ENCODE measurements at places on chromosomes 13 and 19. TPM values are rescaled to one million over a fixed set of nuclear protein-coding genes. Genes with fewer than 3 reads are reported as not detected.

GRCh38 chr13:111912991-111913760 lies 153.8 kb upstream of the SOX1 start:
- DNase-seq = no peak

- peak; percentile 23 for DNase-seq
Observed at GRCh38 chr19:4035582-4035981, 28.0 kb downstream of the PIAS4 start.

GRCh38 chr19:48993175-48994034 lies at the start of the genes GYS1 and RUVBL2:
Gene GYS1, minus strand, starts transcription at chr19:48993309. Its CDS starts 197 bp downstream, at chr19:48993112.
Gene RUVBL2, plus strand, starts transcription at chr19:48993887. Its CDS starts 25 bp downstream, at chr19:48993912.
- peak; percentile 96 for DNase-seq

GRCh38 chr19:12000152-12000981 lies 35.1 kb downstream of the ZNF433 start:
- DNase-seq = peak; percentile 62

DNA sequence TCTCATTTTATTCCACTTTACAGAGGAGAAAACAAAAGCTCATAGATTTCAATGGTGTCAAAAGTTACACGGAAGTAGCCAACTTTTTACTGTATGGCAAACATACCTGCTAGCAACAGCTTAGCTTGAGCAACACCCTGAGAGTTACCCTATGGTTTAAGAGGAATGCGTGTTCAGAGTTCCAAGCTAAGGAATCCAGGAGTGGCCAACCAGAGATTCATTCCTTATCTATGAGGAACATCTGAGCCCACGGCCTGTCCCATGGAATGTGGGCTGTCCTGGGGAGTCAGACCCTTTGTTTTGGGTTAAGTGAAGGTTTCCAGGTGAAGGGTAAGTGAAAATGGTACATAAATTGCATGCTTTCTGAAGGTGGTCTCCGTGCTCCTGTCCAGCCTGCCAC lies 67.5 kb downstream of the STARD13 start:
- DNase-seq = peak; percentile 88

DNA sequence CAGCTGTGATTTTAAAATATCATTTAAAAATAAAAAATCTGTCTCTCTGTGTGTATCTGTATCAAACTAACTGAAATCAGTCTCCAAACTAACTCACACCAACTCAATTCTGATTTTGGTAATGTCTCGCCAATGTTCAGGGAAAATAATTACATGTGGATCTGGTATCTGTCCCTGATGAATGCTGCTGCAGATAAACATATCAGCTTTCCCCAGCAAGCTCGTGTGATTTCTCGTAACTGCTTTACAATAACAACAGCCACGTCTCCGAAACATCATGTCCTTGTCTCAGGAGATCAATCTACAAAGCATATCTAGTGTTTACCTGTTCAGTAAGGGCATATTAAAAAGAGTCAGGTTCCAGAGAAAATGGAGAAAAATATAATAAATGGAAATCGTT lies 129.0 kb downstream of the IRS2 start:
- DNase-seq = no peak

DNA sequence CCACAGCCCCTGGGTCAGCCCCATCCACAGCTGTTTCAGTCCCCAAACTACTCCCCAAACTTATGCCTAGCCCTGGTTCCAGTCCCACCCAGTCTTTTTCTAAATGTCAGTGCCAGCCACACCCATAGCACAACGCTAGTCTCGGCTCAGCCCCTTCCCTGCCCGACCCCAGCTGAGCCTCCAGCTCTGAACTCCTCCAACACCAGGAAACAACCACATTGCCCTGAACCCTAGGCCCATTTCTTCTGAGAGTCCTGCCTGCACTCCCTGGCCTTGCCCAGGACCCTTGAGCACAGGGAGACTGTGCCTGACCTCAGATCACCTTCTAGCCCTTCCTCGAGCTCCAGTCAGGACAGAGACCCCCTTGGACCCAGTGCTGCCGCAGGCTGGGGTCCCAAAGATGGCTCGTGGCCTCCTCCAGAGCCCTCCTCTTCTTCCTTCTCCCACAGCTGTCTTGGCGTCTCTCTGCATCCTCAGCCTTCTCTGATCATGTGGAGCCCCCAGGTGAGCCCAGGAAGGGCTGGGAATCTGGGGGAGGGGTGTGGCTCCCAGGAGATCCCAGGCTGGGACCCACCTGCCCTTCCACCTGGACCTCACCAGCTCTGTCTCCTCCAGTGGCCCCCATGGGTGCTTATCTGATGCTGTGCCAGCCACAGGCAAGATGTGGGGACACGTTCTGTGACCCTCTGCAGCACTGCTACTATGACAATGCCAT lies 33.0 kb upstream of the IGFL1 start:
- no peak for DNase-seq

GRCh38 chr13:41465241-41465847 lies 8.0 kb downstream of the RGCC start:
- peak; percentile 82 for DNase-seq

DNA sequence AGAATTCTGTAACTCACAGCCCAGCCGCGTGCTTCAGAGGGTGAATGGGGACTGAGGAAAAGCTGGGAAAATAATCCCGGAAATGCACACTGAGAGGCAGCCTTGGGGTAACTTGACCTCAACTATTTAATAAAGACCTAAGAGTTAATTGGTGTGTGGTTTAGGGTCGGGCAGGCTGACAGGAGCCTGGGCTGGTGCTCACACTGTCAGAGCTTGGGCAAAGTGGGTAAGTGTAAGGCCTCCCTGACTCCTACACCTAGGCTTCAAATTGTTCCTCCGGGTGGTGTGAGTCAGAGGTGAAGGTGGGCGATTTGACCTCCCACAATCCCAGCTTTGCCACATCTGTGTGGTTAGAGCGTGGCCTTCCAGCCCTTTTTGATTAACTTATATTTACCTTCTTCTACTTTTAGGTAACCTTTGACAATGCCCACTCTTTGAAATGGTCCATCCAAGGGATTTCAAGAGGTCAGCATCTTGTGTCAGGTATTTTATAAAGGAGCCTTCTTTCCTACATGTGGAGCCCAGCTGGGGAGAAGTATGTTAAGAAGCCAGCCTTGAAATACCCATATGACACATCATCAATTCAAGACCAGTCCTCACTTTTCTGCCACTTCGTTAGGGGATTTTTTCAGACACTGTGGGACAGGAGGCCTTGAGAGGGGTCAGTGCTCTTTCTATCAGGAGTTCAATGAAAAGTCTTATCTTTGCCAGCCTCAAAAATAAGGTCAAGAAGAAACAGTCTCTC lies 114.2 kb downstream of the NUFIP1 start:
- DNase-seq = peak; percentile 46

GRCh38 chr13:112202266-112202665 lies 135.3 kb downstream of the SOX1 start:
- no peak for DNase-seq

- DNase-seq = peak; percentile 54
Observed at GRCh38 chr19:12140545-12141404, 625 bp upstream of the ZNF20 start.

- DNase-seq = no peak
Observed at GRCh38 chr19:10019246-10019645, 6.0 kb downstream of the RDH8 start.

- DNase-seq = peak; percentile 53
Observed at GRCh38 chr13:74444161-74444571, 310.0 kb upstream of the KLF12 start.

- no peak for DNase-seq
Observed at GRCh38 chr13:71515744-71516038, 351.3 kb downstream of the DACH1 start.

GRCh38 chr19:6313398-6313969 lies 19.9 kb downstream of the ACER1 start:
- no peak for DNase-seq

GRCh38 chr19:38233740-38234251 lies 9.8 kb upstream of the DPF1 start:
- no peak for DNase-seq

DNA sequence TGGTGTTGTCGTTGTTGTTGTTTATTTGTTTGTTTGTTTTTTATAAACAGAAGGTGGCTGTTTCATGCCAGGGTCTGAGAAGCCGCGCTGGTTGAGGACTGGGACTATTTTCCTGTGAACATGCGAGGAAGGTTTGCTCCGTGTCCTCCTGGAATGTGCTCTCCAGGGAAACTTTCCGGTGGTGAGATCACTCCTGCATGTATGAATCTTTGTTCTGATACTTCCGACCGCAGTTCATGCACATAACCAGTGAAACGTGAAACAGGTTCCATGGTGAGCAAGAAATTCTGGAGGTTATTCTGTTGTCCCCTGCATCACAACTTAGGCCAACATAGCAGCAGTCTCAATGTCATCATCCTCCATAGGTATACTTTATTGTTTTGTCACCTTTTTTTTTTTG lies 187.6 kb upstream of the ARGLU1 start:
- no peak for DNase-seq

DNA sequence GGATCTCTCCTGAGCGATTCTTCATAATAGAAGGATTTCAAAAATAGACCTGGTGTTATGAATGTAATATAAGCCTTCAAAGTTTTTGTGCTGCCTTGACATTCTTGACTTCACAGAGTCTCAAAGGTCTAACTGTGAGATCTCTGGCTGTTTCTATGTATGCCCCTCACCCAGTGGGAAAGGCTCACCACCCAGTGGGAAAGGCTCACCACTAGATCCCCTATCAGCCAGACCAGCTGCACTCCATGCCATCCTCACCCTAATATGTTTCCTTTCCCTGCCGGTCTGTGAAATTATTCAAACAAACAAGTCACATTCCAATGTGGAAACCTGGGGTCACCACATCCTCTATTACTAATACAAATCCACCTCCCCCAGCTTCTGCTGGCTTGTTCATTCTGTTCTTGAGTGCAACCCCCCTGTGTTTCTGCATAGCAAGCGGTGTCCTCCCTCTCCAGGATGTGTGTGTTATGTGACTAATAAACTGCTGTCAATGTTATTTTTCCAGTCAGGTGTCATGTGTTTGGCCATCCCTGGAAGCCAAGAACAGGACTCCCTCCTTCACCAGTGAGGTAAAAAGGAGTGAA lies 13.8 kb upstream of the SLITRK1 start:
- peak; percentile 67 for DNase-seq

DNA sequence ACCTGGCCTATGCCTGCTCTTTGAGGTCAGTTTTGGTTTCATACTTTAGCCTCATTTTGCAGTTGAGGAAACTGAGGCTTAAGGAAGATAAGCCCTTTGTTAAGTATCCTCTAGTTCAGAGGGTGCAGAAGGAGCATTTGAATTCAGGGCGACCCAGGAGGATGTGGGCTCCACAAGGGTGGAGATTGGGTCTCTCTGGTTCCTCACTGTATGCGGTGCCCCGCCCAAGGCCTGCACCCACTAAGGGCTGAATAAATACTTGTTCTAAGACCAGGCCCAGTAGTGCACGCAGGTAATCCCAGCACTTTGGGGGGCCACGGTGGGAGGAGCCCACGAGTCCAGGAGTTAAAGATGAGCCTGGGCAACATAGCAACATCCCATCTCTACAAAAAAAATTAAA lies 768 bp upstream of the SLC44A2 start:
- DNase-seq = no peak

GRCh38 chr13:51760592-51760991 lies 43.4 kb downstream of the DHRS12 start:
- DNase-seq = peak; percentile 61

GRCh38 chr13:107809125-107809524 lies 406.2 kb downstream of the LIG4 start:
- DNase-seq = no peak

- DNase-seq = no peak
Observed at GRCh38 chr13:33016414-33017322, at the start of gene KL. Gene KL, plus strand, starts transcription at chr13:33016423. Its CDS starts 18 bp downstream, at chr13:33016441.

The NDUFB7 gene
- total RNA-seq = 161 TPM

The KLHL26 gene
- total RNA-seq = 6.0 TPM

The SIGLEC12 gene
- total RNA-seq = not detected

The PCDH8 gene
- total RNA-seq = 0.34 TPM

The TMEM150B gene
- not detected for total RNA-seq

The AP1M1 gene
- total RNA-seq = 90.8 TPM

The CGB2 gene
- 2.9 TPM for total RNA-seq

The ZFP28 gene
- 3.2 TPM for total RNA-seq

All from astrocyte (in vitro differentiated cells and primary cell).